Activated CD4-positive, alpha-beta T cell treated with anti-CD3 and anti-CD28 coated beads for 24 hours (primary cell): ENCODE measurements at places on chromosomes 7 and 10.

- DNase-seq, result no peak
Observed at GRCh38 chr7:45455662-45456061, 118.5 kb upstream of the ADCY1 start.

DNA sequence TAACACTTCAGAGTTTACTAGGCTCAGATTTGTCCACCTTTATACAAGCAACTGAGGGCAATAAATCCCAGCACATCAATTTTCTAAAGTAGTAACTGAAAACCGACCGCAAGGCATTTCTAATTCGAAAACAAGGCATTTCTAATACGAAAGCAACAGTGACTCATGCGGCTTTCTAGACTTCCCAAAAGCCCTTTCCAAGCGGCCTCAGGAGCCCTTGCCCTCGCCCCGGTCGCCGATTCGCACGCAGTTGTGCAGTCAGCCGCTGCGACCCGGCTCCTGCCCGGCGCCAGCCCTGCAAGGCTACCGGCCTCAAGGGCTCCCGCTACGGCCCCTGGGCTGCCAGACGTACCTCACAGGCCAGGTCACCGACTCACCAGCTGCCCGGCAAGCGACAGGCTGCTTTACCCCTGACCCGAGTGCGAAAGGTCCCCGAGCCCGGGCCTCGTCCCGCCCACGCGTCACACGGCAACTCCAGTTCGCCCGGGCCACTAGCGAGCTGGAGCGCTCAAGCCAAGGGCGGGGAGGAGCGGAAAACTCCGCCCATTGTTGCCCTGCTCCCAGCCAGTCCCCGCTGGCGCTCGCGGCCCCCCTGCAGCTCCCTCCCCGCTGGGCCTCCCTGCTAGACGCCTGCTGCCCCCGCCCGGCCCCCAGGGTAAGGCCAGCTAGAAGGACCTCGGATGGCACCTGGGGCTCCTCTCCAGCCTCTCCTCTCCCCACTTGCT lies 7.3 kb downstream of the NCOA4 start:
- DNase-seq, result peak; percentile 75

GRCh38 chr10:49389361-49389933 lies 6.4 kb downstream of the DRGX start:
- no peak for DNase-seq

DNA sequence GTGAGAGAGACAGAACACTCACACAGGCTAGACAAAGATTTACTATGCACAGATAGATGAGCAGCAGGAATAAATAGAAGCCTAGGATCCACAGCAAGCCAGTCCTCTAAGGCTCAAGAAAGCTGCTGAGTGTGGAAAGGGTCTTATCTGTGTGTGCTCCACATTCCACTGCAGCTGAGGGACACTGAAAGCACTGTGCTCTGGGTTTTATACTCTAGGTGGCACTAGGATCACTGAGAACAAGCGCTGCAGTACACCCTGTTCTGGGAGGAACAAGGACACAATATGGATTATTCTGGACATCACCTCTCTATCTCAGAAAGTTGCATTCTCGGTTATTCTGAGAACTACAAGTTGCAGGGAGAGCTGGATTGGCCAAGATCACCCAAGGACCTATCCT lies 4.9 kb upstream of the KLHL7 start:
- DNase-seq, result no peak

DNA sequence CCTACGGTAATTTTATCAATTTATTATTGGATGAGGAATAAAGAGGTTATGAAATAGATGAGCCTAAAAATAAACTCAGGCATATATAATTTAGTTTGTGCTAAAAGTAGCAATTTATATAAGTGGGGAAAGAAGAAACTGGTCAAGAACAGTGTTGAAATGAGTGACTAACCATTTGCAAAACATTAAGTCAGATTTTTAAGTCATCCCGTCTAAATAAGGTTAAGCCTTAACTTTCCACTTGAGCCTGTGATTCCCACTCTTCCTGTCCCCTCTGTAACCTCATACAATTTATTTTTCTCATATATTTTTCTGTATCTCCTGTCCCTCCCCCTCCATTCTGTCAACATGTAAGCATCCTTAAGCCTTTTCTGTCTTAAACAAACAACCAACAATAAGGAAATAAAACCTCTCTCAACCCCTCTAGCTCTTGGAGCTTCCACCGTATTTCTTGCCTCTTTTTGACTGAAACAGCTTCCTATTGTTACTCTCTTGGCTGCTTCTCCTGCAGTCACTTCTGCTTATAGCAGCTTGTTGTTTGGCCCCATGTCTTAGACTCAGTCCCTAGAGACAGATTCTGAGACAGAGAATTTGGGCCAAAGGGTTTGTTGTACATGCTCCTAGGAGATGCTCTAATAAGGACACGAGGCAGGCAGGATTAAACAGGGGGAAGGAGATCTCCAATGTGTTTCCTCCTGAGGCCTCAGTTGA lies 109.7 kb downstream of the GNAI1 start:
- no peak for DNase-seq

DNA sequence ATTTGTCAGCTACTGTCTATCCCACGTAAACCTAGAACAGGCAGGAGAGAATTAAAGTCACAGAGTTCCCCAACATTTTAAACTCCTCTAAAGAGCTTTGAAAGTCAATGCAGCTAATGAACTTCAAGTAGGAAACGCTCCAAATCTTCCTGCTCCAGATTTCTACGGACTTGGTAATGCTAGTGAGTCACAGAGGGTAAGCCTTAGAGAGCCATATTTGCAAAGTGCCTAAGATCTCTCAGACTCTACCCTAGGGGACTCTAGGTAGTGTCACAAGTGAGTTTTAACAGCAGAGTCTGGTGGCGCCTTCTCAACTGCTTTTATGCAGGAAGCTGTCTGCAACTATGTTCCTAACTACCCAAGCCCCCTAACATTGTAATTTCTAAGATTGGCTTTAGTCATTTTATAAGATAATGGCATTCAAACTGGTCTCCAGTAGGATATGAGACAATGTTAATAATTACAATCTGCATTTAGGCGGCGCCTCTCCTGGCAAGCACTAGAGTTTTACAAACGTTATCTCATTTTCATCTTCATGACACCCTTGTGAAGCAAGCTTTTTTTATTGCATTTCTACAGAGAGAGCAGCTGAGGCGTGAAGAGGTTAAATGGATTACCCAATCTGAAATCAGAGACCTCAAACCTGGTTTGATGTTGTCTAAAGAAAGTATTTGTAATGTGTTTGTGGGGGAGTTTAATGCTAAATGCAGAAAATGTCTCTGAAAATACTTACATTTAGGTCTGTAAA lies 22.0 kb upstream of the FZD1 start:
- DNase-seq, result no peak

GRCh38 chr7:64874114-64874513 lies 29.0 kb upstream of the ZNF273 start:
- DNase-seq, result no peak

DNA sequence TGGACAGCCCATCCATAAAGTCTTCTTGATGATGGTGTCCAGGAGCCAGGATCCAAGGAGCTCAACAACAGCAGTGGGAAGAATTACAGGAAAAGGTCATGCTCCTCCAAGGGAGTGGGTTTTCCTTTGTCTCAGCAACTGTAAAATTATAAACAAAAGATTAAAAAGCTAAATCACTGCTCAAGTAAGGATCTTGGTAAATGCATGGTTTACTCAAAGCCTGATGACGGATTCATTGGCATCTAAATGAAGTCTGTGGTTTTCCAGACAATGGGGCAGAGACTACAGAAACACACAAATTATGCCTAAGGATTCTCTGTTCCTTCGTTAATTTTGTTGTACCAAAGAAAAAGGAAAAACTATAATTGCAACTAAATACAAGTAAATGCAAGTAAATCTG lies 36.4 kb upstream of the DLX6 start:
- no peak for DNase-seq

GRCh38 chr10:128884496-128885072 lies 582.5 kb upstream of the MGMT start:
- no peak for DNase-seq

GRCh38 chr10:108450280-108450679 lies 1285.8 kb upstream of the SORCS1 start:
- DNase-seq, result no peak

- no peak for DNase-seq
Observed at GRCh38 chr10:6249698-6250097, 47.0 kb downstream of the PFKFB3 start.

DNA sequence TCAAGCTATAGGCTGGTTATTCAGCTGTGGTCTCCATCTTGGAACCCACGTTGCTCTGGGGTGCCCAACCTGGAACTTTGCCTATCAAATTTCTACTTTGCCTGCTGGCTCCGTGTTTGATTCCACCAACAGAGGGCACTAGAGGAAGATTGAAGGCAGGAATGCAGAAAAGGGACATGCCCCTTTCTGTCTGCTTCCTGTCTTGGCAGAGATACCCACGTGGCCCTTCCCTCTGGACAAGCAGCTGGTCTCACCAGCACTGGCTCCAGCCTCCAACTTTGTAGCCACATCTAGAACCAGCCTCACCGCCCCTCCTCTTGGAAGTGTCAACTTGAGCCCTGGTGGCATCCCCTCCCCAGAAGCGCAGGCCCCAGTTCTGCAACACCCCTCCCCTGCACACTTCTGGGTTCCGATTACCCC lies 52.1 kb upstream of the ZNF438 start:
- DNase-seq, result peak; percentile 56

GRCh38 chr7:5143935-5144903 lies 45.8 kb upstream of the WIPI2 start:
- DNase-seq, result peak; percentile 52

DNA sequence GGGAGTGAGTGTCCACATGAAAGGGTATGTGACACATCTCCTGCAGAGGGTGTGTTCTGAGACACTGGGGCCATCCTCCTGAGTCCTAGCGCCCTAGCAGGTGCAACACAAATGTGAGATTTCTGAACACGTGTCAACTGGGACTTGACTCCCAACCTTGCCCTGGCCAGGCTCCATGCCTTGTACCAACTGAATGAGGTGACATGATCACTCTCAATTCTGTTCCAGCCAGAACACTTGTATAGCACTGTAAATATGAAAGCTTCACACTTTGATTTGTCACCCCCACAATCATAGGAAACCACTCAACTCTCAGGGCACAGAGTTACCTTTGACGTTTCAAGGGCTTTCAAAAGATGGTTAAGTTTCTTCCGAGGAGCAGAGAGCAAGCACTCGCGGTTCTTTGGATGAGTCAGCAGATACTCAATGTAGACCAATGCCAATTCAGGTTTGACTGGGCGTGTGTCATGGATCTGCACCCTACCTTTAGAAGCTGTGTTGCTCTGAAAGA lies 48.6 kb downstream of the NCAPG2 start:
- peak; percentile 37 for DNase-seq

GRCh38 chr10:11157292-11158076 lies 139.8 kb downstream of the CELF2 start:
- DNase-seq, result no peak

DNA sequence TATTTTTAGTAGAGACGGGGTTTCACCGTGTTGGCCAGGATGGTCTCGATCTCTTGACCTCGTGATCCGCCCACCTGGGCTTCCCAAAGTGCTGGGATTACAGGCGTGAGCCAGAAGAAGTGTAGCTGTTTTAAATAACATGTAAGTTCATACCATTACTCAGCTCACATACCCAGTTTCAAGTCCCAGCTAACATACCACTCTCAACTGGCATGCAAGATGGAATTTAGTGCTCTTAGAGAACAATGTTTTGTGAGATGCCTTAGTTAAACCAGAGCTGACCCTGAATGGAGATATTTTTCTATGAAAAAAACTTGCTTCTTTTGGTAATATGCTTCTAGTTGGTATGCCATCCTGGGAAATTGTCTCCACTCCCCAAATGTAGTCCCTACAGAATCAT lies 37.3 kb downstream of the HBP1 start:
- DNase-seq, result no peak

GRCh38 chr10:124918191-124918830 lies 23.6 kb upstream of the ZRANB1 start:
- DNase-seq, result no peak

GRCh38 chr10:71333129-71333887 lies 14.2 kb downstream of the SLC29A3 start:
- no peak for DNase-seq

DNA sequence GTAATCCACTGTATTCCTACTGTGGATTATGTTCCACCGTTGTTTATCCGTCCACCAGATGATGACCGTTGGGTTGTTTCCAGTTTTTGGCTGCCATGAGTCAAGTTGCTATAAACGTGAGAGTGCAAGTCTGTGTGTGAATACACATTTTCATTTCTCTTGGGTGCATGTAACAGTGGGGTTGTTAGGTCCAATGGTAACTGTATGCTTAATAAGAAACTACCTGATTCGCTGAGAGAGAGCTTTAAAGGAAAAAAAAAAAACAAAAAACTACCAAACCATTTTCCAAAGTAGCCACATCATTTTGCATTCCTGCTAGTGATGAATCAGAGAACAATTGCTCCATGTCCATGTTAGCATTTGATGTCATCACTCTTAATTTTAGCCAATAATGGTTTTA lies 15.9 kb downstream of the UBN2 start:
- no peak for DNase-seq

GRCh38 chr10:79073784-79074432 lies 5.1 kb downstream of the ZMIZ1 start:
- DNase-seq, result no peak

GRCh38 chr10:24851629-24852028 lies 100.8 kb downstream of the PRTFDC1 start:
- DNase-seq, result no peak

DNA sequence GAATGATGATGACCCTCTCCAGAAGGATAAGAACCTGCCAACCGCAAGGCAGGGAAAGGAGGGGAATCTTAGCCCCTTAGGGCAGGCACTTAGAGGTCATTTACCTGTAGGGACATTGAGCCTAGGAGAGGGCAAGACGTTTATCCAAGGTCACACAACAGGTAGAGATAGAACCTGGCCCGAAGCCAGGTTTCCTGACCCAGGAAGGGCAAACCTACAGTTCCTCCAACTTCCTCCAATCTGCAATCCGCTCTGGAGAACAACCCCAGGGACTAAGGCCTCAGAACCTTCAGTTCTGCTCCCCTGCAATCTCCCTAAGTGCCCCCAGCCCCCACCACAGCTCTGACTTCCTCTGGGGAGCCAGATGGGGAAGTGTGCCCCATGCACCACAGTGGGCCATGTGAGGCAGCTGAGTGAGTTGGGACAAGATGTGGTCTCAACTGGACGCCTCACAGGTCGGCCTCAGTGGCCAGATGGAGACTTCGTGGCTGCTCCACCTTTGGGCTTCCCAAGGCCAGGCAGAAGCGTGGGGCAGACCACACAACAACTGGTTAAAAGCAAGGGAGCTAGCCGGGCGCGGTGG lies 1.4 kb upstream of the PSAP start:
- no peak for DNase-seq

DNA sequence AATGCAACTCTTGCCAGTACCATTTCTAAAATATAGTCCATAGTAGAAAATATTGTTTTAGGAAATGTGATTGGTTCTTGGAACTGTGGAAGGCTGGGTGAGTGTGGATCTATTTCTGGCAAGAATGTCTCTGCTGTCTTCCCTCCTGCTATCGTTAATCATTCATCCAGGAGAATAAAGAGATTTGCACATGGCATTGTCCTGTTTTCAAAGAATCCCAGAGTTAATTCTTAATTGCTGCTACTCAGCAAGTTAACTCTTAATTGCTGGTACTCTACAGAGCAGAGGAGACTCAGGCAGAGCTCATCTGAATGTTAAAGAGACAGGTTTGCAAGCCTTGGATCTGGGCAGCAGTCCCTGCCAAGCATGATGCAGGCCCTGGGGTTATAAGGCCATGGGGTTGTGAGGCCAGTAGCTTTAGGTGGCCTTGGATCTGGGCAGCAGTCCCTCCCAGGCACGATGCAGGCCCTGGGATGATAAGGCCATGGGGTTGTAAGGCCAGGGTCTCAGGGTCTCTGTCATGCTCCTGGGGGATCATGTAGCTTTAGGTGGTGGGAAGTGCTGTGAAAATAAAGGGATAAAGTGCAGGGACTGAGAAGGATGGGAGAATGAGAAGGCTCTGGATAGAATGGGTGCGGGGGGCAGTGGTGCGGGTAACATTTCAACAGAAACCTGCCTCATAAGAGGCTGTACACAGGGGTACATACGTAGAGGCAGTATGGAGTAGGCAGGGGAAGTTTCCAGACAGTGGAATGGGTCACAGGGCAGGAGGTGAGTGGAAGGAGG lies 162.3 kb downstream of the SVIL start:
- DNase-seq, result no peak
